ENCODE measurements at places on chromosomes 11 and 22. TPM values are rescaled to one million over a fixed set of nuclear protein-coding genes. Genes with fewer than 3 reads are reported as not detected.
A peak's percentile ranks its signal among the peaks of the same experiment; 100 is the strongest.

The CLTCL1 gene
- total RNA-seq: 3.4 TPM

GRCh38 chr11:20529757-20530156 lies 69.7 kb upstream of the SLC6A5 start:
- no peak for DNase-seq

The VSIG10L2 gene
- not detected for total RNA-seq

DNA sequence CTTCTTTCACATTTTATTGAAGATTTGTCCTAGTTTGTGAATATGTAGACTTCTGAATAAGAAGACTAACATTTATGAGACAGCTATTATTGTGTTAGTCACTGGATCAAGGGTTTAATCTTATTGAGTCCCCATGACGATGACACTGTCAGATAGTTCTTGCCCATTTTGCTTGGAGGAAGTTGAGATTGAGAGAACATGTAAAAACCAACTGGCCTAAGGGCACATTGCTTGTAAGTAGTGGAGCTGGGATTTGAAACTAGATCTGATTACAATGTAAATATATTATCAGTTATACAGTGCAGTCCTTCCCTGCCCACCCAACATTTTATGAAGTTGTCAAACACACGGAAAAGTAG lies 134.7 kb downstream of the HIPK3 start:
- no peak for DNase-seq

The NXPE4 gene
- not detected for total RNA-seq

The TMEM41B gene
- 47.7 TPM for total RNA-seq

DNA sequence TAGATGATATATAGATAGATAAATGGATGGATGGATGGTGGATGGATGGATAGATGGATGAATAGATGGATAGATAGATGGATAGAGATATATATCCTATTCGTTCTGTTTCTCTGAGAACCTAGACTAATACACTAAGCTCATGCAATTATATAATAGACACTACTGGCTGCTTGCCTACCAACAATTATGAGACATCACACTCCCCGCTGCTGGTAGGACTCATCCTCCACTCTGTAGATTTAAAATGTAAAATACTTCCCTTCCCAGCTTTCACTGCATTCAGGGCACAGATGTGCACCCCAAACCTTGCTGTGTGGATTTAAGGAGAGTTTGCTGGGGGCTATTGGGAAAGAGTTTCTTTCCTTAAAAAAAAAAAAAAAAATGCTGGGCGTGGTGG lies 28.3 kb upstream of the RCN1 start:
- no peak for DNase-seq

The LIF gene
- total RNA-seq: 17.8 TPM

DNA sequence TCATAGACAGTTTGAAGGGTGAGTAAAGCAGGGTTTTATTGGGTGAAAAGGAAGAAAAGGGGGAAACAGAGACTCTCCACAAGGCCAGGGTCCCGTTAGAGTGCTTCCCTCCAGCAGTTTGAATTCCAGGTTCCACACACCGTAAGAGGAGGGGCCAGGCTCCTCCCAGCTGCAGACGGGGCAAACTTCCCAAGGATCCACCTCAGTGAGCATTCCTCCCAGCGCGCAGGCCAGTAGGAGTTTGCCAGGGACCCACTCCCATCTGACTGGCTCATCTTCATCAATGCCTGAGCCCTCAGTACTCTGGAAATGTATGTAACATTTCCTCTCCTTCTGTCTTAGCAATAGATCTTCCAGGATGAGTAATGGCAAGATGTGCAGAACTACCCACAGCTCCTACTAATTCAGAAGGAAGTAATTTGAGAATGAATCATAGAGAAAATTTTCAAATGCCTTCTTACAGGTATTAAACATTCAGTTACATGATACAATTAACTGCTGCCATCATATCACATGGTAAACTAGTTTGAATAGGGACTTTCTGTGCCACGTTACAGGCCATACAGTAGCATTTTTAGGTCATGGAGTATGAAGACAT lies 34.0 kb upstream of the TRPC6 start:
- DNase-seq: no peak

DNA sequence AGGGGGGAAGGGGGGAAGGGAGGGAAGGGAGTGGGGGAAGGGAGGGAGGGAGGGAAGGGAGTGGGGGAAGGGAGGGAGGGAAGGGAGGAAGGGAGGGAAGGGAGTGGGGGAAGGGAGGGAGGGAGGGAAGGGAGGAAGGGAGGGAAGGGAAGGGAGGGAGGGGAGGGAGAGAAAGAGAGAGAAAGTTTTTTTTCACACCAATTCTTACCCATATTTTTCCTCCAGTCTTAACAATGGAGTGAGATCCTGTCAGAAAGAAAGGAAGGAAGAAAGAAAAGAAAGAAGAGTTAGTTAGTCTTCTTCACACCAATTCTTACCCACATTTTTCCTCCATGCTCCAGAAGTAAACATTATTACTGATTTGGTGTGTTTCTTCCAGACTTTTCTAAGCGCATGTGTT lies 3.0 kb upstream of the OR2AT4 start:
- DNase-seq: no peak

The TTC36 gene
- total RNA-seq: 1.2 TPM

DNA sequence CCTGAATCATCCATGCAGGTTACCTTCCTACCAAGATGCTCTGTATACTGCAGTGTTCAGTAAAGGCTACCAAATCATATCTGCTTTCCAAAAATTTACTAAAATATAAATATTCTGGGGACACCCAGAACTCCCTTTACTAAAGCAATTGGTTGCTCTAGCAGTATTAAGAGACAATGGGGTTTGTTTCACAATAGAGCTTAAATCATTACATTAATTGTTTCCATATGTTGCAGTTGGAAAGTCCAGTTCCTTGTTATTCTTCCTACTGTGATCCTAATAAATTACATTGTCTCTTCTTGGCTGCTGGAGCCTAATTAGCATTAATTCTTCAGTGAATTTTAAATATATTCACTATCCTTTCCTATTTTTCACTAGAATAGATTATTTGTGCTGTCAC lies 316.0 kb upstream of the MTNR1B start:
- no peak for DNase-seq

The PHETA2 gene
- total RNA-seq: 10.3 TPM

DNA sequence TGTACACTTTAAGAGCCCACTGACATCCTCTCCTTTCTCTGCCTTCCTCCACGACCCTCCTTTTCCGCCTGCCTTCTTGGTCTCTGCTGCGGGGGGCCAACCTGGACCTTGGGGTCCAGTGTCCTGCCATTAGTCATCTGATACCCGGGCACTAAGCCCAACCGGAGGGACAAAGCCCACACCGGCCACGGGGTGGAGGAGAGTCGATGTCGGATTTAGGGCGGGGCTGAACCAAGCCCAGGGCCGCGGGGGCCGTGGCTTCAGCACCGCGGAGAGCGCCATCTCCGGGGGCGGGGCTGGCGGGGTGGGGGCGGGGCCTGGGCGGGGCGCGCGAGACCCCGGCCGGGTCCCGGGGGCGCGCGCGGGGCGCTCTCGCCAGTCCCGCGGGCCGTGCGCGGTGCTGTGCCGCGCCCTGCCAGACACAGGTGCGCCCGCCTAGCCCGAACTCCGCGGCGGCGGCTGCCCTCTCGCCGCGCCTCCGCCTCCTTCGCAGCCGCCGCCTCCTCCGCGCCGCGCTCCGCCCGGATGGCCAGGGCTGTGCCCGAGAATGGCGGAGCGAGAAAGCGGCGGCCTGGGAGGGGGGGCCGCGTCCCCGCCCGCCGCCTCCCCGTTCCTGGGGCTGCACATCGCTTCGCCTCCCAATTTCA lies at the start of gene MAPK8IP1:
MAPK8IP1 (plus strand) TSS at position 378 of the 647 bp plus-strand sequence; CDS start at position 548, 170 bp downstream.
- peak; percentile 36 for DNase-seq

The FGF4 gene
- not detected for total RNA-seq

GRCh38 chr11:64560139-64560771 lies 30.8 kb upstream of the SLC22A12 start:
- DNase-seq: no peak

DNA sequence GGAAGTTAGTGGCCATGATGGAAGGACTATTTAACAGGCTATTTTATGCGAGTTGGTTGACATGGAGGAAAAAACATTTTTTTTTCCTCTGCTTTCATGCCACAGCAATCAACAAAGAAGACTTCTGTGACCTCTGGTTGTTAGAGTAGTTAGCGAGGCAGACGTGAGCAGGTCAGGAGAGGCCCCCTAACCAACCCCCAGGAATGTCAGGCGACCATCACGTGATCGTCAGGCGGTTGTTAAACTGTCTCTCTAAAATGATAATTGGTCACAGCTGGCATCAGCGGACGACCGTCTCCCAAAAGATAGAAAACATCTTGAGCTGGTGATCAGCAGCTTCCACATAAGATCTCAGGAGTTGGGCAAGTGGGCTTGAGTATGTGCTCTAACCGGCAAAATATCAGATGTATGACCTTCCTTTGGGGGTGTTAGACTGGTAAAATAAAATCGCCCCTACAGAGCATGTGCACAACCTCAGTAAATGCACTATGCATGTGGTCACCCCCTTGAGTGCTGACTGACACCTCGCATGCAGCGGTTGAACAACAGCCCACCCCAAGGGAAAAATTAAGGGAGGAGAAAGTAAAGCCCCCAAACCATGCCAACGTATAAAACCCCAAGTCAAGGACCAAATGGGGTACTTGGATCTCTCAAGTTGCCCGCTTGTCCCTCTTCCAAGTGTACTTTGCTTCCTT lies 20.9 kb upstream of the NARS2 start:
- DNase-seq: no peak

DNA sequence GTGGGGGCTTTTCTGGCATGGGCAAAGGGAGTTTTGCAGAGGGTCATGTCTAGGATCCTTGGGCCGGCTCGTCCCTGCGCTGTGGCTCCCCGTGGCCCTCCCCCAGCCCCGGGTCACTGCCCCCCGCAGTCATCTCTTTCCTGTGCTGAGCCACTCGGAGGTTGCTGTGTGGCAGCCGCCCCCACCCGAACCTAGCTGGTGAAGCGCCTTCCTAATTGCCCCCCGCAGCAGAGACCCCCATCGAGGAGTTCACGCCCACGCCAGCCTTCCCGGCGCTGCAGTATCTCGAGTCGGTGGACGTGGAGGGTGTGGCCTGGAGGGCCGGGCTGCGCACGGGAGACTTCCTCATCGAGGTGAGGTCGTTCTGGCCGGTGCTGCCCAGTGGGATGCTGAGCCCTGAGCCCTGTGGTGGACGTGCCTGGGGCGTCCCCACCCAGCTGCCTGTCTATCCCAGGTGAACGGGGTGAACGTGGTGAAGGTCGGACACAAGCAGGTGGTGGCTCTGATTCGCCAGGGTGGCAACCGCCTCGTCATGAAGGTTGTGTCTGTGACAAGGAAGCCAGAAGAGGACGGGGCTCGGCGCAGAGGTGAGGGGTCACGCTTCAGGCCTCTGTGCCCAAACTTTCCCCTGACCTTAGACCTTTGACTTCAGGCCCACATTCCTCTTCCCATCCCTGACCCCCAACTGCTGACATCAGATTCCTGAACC lies 32.0 kb downstream of the SHANK3 start:
- no peak for DNase-seq

The ACR gene
- 0.92 TPM for total RNA-seq

The PDE2A gene
- 23.7 TPM for total RNA-seq

The CNGA4 gene
- total RNA-seq: 0.26 TPM

DNA sequence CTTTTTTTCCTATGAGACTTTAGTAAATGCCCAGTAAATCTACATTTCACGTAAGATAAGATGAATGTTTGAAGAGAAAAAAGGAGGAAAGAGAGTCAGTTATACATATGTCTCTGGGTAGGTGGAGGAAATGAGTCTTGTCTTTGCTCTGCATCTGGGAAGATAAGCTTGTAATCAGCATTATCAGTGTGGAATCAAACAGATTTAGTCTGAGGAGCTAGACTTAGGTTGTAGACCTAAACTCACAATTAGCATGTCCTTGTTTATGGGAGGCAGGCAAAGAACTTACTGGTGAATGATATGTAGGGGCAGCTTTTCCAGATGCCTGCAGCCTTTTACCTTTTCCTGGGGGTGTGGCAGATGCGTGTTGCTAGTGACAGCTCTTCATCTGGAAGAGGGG lies 962.3 kb downstream of the TBC1D22A start:
- no peak for DNase-seq

The ACTN3 gene
- 0.12 TPM for total RNA-seq

GRCh38 chr22:32710896-32711295 lies 90.6 kb upstream of the TIMP3 start:
- DNase-seq: no peak

The RTN4R gene
- 2.0 TPM for total RNA-seq

The MUC6 gene
- total RNA-seq: 173 TPM

The RASGRP2 gene
- 17.1 TPM for total RNA-seq
